Naive B cell (primary cell): ENCODE measurements at places on chromosomes 6 and 20. TPM values are rescaled to one million over a fixed set of nuclear protein-coding genes. Genes with fewer than 3 reads are reported as not detected.

DNA sequence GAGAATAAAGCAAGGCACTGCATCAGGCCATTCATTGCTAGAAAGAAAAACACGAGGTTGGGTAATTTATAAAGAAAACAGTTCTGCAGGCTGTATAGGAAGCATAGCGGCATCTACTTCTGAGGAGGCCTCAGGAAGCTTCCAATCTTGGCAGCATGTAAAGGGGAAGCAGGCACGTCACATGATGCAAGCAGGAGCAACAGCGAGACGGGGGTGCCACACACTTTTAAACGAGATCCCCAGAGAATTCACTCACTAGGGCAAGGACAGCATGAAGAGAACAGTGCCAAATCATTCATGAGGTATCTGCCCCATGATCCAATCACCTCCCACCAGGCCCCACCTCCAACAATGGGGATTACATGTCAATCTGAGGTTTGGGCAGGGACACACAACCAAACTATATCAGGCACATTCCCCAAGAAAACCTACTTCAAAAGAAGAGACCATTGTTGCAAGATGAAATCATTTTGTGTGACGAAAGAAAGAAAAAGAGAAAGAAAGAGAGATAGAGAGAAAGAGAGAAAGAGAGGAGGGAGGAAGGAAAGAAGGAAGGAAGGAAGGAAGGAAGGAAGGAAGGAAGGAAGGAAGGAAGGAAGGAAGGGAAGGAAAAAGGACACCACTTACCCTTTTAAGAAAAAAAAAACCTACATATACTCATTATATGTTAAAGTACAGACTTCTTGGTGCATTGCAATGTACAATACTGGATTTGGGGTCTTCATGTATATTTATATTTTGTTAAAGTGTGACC is 95.9 kb upstream of the PLEKHG1 start:
- no peak overlapping the region for H3K4me3 ChIP-seq
- peaks cover 7% of the 10 kb centered on the region for H3K27me3 ChIP-seq
- DNase-seq = no peak
- H3K36me3 ChIP-seq = peaks cover 3% of the 10 kb centered on the region
- H3K4me1 ChIP-seq = peaks cover 5% of the 10 kb centered on the region

- H3K36me3 ChIP-seq = no peaks in the 10 kb centered on the region
- no peak overlapping the region for H3K4me3 ChIP-seq
- H3K4me1 ChIP-seq = peaks cover 3% of the 10 kb centered on the region
- H3K27ac ChIP-seq = no peak overlapping the region
Measured at GRCh38 chr6:139066080-139066479, 37.5 kb downstream of the ABRACL start.

- H3K27ac ChIP-seq = no peak overlapping the region
- H3K36me3 ChIP-seq = no peaks in the 10 kb centered on the region
- H3K4me3 ChIP-seq = no peak overlapping the region
- DNase-seq = no peak
Measured at GRCh38 chr20:38180781-38181180, 15.7 kb upstream of the TGM2 start.

GRCh38 chr6:125798734-125799508 is 8.2 kb downstream of the NCOA7 start:
- peaks cover 4% of the 10 kb centered on the region for H3K27me3 ChIP-seq
- DNase-seq = peak; percentile 71
- H3K4me3 ChIP-seq = peak overlapping the region; percentile 44
- peaks cover 38% of the 10 kb centered on the region for H3K4me1 ChIP-seq
- no peaks in the 10 kb centered on the region for H3K36me3 ChIP-seq

The MACROD2 gene
- polyA plus RNA-seq = 40.2 TPM

The C6orf89 gene
- polyA plus RNA-seq = 37.5 TPM
